ENCODE measurements at places on chromosomes 12 and 14.

DNA sequence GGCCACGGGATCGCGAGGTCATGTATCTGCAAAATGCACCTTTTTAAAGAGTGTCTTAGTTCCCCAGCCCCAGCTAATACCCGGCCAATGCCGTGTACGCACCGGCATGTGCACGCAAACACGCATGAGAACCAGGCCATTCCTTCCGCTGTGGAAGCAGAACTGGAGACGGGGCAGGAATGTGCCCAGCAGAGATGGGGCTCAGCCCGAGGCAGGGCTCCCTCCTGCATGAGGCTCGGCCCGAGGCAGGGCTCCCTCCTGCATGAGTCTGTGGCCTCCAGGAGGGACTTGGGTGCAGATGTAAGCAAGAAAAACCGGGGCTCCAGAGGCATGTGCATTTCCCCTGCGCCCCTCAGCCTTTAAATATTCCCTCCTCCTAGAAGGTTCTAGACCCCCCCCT, 38.2 kb downstream of the SLC6A12 start:
- DNase-seq = no peak

DNA sequence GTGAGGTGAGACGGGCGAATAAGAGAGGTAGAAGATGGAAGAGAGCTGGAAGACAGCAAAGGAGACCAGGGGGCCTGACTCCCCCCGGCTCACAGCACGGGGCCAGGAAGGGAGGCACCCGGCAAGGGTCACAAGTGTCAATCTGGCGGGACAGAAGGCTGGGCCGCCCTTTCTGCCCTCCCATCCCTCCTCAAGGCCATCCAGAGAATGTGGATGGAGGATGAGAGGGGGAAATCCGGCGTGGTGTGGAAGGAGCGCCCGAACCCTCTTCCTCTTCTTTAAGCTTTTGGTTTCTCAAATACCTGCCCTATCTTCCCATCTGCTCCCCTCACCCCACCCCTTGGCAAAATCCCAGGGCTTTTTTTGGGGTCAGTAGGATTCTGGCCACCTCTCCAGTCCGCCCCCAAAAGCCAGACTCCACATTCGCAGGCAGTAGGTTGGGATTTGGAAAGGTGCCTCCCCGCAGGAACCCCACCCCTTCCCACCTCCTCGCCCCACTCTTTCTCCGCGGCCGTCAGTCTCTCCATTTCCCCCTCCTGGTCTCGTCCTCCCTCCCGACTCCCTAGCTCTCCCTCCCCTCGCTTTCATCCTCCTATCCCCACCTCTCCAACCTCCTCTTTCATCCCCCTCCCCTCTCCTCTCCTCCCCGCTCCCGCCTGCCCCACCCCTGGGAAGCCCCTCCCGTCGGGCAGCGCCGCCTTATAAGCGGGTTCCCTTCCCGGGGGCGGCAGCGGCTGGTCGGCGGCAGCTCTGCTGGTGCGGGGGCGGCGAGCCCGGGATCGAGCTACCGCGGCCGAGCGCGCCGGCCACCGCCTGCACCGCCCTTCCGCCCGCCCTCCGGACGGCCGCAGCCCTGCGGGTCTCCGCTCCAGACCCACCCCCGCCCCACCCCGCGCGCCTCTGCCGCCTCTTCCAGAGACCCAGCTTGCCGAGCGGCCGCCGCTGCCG, at the start of gene PTMS:
Gene PTMS (plus strand): TSS at position 730 of the 948 bp plus-strand sequence. CDS start 343 bp downstream, outside the sequence.
- no peak for DNase-seq

GRCh38 chr12:40820794-40821484, 128.7 kb downstream of the CNTN1 start:
- no peak for DNase-seq

DNA sequence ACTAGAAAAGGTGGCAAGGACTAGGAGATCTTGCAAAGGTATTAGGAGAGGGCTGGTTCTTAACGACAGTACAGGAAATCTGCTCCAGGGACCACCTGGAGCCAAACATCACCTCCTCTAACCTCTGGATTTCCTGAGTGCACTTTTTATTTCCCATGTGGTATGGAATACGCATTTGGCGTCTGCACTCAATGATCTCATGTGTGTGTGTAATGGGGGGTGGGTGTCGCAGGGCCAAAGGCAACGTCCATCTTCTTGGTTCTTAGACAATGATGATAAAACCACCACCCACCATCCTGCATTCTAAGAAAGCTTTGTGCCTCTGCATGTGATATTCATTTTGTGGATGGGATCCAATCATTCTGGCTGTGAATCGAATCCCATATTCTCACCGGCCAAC, 68.8 kb downstream of the CLMN start:
- DNase-seq = no peak

DNA sequence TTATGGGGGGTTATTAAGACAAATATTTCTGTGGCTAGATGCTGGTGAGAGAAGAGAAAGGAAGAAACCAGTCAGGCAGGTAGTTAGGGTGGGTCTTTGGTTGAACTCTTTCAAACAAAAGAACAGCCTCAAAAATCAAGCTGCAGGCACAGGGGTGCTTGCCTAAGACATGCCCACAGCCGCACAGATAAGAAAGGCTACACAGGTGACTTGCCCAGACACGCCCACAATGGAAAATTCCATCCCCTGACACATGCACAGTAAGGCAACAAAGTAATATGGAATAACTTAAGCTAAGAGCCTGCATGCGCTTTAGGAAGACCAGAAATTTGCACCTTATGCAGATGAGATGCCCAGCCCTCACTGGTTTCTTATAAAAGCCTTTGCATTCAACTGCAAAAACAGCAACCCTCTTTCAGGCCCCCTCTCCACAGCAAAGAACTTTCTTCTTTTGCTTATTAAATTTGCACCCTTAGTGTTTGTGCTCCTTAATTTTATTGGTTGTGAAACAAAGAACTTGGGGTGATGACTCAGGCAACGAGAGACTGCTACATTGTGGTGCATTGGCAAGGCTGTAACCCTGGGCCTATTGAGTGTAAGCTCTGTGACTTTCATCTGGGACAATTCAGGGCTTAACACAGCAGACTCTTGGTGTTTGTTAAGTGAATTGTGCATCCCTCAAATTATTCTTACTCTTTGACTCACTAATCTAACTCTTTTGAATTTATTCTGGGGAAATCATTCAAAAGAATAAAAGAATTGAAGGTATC, 149.4 kb downstream of the RPAP3 start:
- no peak for DNase-seq

DNA sequence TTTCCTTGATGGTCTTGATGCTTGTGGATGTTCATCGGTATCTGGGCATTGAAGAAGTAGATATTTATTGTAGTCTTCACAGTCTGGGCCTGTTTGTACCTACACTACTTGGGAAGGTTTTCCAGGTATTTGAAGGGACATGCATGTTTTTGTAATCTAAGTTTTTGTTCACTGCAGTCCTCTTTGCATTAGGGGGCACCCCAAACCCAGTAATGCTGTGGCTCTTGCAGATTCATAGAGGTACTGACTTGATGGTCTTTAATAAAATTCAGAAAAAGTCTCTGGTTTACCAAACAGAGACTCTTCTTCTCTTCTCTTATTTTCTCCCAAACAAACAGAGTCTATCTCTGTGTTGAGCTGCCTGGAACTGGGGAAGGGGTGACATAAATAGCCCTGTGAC, 150.9 kb upstream of the SLC16A7 start:
- no peak for DNase-seq
